ENCODE measurements at places on chromosomes 13 and 19.

DNA sequence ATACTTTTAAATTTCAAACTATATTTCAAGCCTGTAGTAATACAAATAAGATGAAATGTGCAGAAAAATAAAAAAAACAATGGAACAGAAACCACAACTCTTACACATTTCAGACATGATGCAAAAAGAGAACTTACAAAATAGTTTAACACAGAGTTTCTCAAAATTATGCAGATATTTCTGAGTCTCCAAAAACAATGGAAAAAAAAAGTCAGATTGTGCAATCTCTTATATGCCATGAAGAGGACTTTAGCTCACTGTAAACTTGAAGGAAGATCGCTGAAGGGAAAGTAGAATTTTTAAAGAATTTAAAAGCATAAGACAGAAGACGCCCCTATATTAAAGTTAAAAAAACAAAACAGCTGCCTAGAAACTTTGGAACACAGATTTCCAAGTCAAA lies 20.4 kb downstream of the ZNF708 start:
- DNase-seq, result no peak

GRCh38 chr13:87444135-87444534 lies 227.0 kb upstream of the SLITRK5 start:
- DNase-seq, result no peak

DNA sequence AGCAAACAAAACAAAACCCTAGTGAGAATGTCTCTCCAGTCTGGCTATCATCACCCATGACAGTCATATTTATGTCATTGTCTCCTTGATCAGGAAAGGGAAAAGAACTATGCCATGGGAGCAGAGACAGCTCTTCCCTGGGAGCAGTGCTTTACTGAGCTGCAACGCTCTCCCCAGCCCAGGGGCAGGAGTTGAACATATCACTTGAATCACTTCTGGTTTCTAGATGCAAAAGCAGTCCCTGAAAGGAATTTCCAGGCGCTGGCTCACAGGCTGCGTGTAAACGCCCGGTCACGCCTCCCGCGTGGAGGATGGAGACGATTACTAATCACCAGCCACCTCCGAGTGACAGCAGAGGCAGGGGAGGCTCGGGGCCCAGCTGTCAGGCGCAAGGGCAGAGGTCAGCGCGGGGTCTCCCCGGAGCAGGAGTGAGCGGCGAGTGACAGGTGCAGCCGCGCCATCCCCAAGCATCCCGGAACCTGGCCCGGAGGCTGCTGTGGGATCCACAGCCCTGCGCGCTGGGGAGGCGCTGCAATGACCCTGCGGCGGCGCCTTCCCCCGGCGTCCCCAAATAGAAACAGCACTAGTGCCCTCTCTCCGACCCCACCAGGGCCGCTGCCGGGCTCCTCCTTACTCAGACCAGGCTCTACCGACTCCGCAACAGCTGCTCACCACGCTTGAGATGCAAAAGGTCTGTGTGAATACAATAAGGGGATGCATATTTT lies 23.5 kb upstream of the DCLK1 start:
- DNase-seq, result no peak

DNA sequence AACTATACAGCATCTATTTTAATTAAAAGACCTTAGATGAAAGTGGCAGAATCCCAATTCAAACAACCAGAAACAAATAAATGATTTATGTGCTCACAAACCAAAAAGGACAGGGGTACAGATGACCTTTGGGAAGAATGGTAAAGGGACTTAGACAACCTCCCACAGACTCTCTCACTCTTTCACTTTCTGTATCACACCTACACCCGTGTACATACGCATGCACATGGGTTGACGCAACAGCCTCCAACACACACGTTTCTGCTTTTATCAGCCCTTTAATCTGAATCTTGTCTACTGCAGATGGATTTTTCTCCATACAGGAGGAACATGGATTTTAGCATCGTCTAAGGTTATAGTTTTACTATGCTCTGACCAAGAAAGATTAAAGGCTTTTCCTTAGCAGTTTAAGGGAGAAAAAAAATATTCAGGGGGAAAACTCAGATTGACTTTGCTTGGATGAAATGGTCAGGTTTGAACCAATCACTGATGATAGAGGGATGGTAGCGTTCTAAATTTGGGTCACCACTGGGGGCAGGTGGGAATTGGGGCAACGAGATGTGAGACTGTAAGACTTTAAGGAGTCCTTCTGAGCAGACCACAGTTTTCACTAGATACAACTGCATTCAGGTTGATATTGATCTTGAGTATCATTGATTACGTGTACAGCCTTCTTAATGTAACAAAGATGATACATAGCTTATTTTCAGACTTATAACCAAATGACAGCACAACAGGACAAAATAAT lies 166.1 kb downstream of the ITGBL1 start:
- no peak for DNase-seq

GRCh38 chr19:20611866-20612265 lies 46.3 kb upstream of the ZNF737 start:
- DNase-seq, result no peak

DNA sequence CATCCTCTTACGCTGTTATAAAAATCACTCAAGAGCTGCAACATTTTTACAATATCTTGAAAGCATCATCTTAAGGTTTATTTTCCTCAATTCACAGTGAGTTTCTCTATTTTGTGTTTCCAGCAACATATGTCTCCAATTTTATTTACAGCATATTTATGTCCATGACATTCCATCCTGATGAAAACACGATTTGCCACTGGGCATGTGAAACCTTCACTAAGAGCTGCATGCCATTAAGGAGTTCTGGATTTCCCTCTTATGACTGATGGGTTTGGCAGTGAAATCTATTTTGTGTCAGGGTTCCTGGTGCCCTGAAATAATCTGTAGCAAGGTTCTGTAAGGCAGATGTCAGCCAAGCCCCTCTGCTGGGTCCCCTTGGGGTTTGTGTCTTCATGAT lies 527.6 kb upstream of the KLF12 start:
- DNase-seq, result no peak

DNA sequence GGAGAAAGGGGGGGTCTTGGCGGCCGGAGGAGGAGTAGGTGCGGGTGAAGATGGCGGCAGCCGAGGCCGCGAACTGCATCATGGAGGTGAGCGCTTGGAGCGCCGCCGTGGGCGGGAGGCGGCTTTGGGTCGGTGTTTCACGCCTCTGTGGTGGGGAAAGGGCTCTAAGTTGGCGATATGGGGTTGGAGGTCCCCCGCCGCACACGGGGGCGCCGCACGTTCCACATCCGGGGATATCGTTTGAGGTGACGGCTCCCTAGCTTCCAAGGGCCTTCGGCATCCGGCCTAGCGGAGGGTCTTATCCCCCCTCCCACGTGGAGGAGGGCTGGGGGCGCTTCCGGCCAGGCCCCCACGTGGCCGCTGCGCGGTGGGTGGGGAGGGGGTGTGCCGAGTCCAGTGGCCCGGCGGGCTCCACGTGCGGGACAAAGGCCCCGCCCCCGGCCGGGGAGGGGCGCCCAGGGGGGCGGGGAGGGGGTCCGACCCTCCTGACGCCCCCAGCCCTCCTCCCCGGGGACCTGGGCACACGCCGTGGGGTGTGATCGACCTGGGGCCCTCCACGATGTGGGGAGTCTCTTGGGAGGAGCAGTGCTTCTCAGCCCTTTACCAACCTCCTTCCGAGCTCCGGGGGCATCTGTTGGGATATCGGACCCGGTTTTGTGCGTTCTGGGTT lies at the start of gene PRMT1:
TSS of gene PRMT1 (plus strand) at position 41 of the 670 bp plus-strand sequence. CDS start at position 51, 10 bp downstream.
- DNase-seq, result no peak

DNA sequence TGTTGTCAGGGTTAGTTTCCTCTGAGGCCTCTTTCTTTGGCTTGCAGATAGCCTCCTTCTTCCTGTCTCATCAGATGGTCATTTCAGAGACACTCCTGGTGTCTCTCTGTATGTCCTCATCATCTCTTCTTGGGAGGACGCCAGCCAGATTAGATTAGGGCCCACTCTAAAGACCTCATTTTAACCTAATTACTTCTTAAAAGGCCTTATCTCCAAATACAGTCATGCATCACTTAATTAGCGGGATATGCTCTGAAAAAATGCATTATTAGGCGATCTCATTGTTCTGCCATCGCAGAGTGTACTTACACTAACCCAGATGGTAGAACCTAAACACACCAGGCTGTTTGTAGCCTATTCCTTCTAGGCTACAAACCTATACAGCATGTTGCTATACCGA lies 89.0 kb downstream of the CDK8 start:
- DNase-seq, result no peak

- DNase-seq, result no peak
These were observed 417.1 kb downstream of the ITGBL1 start for GRCh38 chr13:101869553-101869952.

DNA sequence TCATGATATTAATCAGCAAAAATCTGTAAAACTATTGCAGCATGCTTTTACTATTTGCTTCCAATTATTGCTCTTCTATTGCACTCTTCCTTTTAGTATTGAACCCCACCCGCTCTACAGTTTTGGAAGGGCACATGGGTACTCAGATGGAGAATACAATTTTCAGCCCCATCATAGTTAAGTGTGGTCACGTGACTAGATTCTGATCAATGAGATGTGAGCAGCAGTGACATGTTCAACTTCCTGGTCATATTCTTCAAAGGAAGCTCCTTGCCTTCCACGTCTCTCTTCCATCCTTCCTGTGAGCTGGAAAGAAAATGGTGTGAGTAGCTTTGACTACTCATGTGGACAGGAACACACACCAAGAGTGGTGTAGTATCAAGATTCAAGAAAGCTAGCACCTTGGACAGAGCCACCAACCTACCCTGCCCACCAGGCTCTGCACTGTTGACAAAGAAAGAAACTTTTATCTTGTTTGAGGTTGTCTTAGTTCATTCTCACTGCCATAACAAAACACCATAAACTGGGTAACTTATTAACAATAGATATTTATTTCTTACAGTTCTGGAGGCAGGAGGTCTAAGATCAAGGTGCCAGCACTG lies 3.8 kb upstream of the FGF14 start:
- no peak for DNase-seq

DNA sequence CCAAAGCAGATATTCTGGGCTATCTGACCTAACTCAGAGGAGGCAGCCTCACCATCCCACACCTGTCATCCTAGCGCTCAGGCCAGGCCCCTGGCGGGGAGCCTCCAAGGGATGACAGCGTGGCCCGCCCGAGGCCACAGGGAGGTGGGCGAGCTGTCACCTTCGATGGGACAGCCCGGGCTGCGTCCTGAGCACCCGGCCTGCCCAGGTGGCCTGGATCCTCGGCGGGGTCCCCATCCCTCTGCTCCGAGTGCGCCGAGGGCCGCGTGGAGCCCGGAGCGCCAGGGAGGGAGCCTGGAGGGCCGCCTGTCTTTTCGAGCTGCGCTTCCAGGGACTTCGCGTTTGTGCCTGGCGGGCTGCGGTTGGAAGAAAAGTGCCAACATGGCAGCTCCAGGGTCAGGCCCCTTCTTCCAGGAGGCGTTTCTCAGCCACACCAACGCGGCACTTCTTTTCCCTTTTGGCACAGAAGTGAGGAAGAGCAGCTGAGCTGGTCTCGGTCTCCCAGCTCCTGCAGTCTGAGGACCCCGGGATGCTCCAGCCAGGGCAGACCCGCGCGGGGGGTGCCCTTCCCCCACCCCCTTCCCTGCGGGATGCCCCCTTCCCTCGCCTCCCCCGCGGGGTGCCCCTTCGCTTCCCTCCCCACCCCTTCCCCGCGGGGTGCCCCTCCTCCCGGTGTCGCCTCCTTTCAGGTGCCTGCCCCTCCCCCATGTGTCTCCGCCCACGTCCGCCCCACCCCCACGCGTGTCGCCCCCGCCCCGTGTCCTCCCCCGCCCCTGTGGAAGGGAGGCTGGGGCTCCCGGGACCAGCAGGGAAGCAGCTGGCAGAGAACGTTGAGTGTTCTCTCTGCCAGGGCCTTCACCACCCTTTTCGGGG lies 42.3 kb downstream of the GJA3 start:
- DNase-seq, result no peak

GRCh38 chr19:45467115-45467455 lies 711 bp upstream of the FOSB start:
- DNase-seq, result no peak

DNA sequence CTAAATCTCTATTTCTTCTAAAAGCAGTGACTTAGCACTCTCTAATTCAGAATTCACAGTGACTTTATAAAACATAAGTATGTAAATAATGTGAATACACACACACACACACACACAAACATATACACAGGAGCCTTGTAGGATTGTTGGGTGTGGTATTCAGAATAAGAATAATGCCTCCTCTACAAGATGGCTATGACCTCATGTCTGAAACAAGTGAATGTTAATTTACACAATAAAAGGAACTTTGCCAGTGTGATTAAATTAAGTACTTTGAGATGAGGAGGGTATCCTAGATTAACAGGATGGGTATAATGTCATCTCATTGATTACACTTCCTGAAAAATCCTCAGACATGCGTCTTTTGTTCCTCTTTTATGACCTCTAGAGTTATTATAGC lies 234.6 kb downstream of the SLITRK6 start:
- no peak for DNase-seq

DNA sequence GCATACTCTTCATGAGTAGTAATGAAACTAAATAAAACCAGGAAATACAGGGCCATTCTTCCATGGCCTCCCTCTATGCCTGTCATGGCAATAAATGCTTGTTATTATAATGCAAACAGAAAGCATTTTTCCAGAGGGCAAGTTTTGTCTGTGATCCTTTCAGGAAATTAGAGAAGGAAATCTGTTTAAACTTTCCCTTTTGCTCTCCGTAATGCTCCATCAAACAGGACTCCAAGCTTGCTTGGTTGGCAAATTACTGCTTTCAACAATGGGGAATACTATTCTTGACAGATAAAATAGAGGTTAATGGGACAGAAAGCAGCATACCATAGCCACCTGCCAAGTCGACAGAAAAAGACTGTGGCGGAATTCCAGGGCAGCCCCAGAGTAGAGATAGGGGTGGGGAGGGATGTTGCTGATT lies 252.5 kb downstream of the LHFPL6 start:
- DNase-seq, result no peak

DNA sequence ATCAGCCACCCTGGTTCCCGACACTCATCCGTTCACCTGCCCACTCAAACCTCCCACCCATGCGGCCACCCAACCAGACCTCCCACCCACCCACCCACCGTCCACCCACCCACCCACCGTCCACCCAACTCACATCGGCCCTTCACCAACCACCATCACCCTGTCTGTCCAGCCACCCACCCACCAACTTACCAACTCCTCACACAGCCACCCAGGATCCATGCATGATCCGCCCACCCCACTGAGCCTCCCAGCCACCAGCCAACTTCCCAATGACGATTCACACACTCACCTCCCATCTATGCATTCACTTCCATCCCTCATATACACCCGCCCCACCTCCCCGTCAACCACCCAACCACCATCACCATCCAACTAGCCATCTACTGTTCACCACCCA lies 4.3 kb downstream of the JOSD2 start:
- no peak for DNase-seq

DNA sequence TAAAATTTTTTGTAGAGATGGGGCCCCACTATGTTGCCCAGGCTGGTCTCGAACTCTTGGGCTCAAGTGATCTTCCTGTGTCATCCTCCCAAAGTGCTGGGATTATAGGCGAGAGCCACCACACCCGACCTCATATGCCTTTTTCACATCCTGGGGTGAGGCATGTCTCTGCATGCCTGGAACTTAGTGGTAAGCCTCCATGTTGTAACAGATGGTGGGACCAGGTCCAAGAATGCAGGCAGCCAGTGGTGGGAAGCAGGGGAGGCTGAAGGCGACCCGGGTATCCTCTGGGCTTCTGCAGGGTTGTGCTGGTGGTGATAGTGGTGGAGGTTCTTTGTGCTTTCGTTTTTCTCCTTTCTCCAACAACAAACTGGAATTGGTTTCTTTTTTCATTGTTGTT lies 30.1 kb upstream of the CCDC124 start:
- DNase-seq, result no peak
